ENCODE measurements at places on chromosomes 6 and 20.

DNA sequence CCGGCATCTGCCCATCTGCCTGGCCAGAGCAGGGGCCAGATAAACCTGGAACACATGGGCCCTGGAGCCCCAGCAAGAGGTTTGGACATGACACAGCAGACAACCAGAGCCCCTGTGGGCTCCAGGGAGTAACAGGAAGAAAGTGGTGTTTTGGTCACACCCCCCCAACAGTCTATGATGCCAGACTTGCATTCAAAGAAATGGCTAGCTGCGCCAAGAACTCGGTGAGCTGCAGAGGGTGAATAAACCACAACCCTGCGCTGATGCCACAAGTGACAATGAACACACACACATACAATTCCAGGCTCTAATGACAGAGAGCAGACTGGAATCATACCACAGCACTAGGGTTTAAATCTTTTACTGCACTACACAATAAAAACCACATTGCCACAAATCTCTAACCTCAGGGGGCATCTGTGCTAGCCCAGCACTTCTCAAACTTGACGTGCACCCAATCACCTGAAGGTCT lies 34.0 kb downstream of the TRERF1 start:
- no peak for DNase-seq

DNA sequence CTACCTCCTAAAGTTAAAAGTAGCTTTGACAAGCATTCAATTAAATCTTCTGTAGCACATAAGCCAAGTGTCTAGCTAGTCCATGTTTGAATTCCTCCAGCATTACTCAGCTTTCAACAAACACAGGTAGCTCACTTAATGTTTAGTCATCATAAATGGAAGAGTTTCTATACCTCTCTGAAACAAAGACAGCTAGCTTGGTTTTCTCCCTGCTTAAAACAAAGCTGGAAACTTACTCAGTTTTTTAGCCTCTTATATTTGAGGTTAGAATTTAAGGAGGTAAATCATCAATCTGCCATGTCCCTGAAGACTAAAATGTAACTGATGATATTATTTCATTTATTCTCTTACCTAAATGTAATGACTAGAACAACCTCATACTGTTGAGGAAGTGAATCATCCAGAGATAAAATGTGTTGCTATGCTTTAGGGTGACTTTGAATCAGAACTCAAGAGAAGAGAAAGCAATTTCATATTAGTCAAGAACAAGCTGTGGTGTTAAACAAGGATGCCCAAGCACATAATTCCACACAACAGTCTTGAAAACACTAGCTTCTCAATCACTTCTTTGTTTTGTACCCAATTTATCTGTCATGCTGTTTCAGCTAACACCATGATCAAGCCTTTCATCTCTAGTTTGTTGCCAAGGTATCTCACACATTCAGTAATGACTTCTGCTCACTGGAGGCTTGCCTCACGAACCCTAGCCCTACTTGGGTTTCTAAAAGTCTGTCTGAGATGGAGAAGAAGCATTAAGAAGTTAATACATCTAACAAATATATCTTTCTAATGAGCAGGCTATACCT lies 251.9 kb downstream of the EPM2A start:
- peak; percentile 87 for DNase-seq

- DNase-seq: peak; percentile 92
These were observed 485.3 kb upstream of the BTBD3 start for GRCh38 chr20:11432407-11432806.

DNA sequence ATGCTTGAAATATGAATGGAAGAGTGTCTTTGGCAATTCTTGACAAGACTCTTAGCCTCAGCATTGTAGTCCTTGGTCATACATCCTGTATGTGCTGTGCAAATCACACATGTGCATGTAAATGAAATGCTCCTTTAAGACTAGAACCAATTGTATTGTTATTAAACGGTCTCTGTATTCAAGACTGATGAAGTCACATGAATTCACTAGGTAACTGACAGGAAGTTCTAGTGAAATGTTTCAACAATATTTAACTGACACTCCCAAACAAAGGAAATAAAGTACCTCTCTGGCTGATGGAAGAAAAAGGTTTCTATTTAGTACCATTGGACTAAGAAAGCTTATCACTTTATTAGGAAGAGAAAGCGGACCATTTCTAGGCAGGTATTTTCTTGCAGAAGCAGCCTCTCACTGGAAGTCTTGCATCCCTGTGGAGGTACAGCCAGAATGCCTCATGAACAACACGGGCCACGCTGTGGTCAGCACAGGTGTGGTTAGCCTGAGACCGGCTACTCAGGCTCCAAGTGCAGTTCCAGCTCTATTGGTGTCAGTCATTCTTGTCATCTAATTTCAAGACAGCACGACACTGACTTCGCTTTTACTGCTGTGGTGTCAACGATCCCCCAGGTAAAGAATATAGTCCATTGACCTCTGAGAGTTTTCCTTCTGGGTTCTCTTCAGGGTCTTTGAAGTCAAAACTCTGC lies 17.3 kb downstream of the PPP1R3G start:
- DNase-seq: no peak

DNA sequence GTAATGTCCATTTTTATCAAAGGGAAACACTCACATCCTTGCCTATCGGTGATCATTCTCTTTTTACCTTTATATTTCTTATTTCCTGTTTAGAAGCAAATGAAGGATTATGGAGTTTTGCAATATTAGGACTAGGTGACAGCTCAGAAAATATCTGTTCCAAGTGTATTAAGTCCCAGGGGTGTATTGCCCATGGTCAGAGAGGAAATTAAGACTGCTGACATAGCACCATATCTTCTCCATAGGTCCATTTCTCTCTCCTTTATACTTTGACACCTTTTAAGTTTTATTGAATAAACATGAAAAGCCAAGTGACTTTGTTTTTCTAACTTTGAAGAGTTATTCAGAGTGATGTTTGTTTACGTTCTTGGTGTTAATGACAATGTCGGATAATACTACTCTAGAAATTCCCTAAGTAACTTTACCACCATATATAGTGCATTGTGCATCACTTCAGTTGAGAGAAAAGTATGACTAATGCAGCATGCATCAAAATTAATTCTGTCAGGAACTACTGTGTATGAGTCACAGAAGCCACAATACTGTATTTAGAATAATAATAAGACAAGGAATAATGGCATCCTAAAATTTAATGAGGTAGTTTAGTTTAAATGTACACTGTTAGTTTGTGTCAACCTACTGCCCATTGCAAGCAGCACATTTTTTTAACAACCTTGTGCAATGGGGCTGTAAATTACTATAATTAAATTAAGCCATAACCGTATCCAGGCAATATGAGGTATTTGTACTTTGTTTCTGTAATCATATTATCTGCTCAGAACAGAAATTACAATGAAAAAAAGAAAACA lies 474.4 kb upstream of the RNF217 start:
- DNase-seq: peak; percentile 34

GRCh38 chr20:24781418-24781980 lies 167.6 kb upstream of the CST7 start:
- DNase-seq: peak; percentile 68

- DNase-seq: no peak
These were observed 74.4 kb downstream of the MBOAT1 start for GRCh38 chr6:20137837-20138236.

DNA sequence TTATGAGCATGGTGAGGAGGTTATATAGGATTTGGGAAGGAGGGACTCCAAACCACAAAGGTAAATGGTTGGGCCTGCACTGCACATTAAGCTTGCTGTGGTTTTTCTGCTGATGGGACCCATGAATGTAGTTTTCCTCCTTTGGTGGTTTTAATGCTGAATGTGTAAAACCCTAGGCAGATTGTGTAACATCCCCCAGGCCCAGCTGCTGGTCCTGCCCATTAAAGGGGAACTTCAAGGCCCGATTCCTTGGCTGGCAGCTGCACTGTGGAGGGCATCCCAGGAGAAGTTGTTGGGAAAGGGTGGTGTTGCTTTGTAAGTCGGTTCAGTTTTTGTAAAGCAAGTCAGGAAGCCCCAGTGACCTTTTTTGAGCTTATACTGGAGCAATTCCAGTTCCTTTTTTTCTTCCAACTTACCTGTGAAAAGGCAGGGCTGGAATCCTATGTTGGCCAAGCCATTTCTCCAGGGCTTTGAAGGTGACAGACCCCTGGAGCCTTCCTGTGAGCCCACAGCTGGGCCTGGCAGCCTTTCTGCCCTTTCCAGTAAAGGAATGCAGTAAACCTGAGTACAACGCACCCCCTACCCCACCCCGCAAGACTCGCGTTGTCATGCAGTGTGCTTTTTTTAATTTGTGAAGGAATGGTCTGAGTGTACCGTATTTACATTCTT lies 43.1 kb upstream of the NAA20 start:
- peak; percentile 77 for DNase-seq
